Cerebellar nuclear complex (tissue), 1 donor: ENCODE measurements at places on chromosomes 16 and 17.

DNA sequence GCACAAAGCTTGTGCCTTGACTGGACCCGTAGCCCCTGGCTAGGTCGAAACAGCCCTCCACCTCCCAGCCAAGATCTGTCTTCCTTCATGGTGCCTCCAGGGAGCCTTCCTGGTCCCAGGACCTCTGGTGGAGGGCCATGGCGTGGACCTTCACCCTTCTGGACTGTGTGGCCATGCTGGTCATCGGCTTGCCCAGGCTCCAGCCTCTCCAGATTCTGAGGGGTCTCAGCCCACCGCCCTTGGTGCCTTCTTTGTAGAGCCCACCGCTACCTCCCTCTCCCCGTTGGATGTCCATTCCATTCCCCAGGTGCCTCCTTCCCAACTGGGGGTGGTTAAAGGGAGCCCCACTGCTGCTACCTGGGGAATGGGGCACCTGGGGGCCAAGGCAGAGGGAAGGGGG, 3.5 kb downstream of the CTRL start:
- DNase-seq = no peak

DNA sequence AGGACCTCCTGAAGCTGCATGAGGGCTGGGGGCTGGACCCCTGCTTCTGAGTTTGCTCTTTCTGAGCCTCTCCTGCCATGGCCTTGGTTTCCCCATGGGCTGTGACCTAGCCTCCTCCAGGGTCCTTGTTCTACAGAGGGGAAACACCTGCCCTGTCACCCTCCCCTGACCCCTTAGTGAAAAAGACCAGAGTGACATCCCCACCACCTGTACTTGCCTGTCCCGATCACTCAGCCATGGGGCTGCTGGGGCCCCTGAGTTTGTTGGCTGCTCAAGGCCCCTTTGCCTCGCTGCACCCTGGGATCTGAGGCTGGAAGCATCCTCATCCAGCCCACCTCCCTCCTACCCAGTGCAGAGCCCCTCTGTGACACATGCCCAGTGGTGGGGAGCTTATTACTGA, 800 bp downstream of the NOD2 start:
- DNase-seq = no peak

DNA sequence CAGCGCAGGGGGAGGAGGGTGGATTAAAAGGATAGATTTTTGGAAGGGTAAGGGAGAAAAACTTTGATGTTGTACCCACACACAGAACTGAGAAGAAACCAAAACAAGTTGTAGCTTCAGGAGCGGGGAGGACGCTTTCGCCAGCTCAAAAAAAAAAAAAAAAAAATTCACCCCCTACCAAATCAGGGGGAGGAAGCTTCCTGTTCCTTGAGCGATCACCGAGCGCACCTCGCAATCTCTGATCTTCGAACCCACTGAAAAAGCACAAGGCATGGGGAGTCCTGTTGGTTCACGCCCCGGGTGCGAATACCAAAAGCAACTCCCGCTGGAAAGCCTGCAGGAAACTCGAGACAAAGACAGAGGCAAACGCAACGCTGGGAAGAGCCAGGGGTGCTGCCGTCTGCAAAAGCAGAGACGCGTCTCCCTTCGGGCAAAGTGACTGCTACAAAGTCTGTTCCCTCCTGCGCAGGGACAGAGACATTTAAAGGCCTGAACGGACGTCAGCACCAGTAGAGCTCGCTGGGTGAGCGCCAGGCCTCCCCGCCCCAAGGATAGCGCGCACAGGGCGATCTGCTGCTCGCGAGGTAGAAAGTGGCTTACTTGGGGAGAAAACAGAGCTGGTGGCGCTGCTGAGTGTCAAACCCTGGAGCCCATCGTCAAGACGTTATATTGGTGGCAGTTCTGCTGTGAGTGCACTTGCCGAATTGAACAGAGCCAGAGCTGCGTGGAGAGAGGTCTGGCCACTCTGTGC, 190.4 kb downstream of the USP22 start:
- no peak for DNase-seq

- no peak for DNase-seq
These were observed 29.8 kb upstream of the DNAH17 start for GRCh38 chr17:78607038-78607437.

DNA sequence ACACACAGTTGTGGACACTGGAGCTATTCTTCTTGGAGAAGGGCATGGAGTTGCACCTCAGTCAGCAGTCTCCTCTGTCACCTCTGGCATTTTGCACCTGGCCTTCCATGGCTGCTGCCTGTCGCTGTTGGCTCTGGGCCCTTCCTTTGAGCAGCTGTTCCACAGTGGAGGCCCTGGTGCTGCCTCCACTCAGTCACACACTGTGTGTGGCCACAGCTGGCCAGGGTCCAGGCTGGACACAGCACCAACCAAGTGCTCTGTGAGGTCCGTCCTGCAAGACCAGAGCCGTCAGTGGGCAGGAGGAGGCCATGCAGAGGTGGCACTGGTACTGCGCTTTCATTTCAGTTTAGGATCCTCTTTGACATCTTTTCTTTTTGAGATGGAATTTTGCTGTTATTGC, 21.6 kb upstream of the MED9 start:
- DNase-seq = no peak

GRCh38 chr17:78400581-78401240, 22.3 kb downstream of the PGS1 start:
- DNase-seq = no peak

GRCh38 chr17:79942591-79943346, 92.9 kb downstream of the TBC1D16 start:
- no peak for DNase-seq

GRCh38 chr16:9906218-9906617, 276.0 kb downstream of the GRIN2A start:
- DNase-seq = no peak

DNA sequence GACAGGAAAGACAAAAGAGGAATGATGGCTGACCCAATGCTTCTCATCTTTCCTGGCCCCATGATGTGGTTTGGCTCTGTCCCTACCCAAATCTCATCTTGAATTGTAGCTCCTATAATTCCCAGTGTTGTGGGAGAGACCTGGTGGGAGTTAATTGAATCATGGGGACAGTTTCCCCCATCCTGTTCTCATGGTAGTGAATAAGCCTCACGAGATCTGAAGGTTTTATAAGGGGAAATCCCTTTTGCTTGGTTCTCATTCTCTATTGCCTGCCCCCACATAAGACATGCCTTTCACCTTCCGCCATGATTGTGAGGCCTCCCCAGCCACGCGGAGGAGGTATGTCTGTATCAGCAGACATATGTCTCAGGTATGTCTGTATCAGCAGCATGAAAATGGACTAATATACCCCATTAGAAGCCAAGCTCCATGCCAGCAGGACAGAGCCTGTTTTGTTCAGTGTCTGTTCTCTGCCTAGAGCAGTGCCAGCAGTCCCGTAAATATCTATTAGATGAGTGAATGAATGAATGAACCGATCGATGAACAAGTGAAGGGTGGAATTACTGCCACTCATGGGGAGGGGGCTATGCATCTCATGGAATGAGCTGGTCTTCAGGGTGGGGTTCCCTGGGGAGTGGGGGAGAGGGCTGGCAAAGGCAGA, 304.4 kb downstream of the SOX9 start:
- no peak for DNase-seq

DNA sequence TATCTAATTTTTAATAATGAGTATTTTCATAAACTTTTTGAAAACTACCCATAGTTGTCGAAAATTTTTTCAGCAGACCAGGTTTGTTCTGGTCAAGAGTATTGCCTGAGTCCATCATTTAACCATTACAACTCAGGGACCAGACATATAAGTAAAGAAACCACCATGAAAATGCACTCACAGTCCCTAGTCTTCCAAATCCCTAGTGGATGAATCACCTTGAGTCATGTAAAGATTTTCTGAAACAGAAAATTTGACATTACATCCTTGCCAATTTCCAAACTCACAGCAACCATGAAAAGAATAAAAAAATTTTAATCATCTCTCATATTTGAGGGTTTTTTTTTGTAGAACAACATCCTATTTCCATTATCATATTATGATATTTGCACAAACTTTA, 1337.5 kb upstream of the CDH8 start:
- DNase-seq = no peak

- no peak for DNase-seq
These were observed 16.5 kb downstream of the CRISPLD2 start for GRCh38 chr16:84836234-84836647.

DNA sequence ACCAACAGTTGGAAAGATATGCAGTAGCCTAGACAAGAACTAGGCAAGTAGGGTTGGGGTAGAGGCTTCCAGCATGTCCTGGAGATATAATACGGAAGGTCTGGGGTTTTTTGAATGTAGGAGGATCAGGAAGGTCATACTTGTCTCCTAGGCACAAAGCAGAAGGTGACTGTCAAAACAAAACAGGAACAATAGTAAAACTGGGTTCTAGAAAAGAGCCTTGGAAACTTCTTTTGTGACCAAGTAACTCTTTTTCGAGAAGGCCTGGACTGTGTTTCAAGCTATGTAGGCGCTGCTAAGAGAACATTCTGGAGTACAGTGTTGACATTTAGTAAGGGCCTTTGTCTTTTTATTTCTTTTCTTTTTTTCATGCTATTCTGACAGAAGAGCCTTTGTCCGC, 26.9 kb upstream of the TENT4B start:
- DNase-seq = no peak

DNA sequence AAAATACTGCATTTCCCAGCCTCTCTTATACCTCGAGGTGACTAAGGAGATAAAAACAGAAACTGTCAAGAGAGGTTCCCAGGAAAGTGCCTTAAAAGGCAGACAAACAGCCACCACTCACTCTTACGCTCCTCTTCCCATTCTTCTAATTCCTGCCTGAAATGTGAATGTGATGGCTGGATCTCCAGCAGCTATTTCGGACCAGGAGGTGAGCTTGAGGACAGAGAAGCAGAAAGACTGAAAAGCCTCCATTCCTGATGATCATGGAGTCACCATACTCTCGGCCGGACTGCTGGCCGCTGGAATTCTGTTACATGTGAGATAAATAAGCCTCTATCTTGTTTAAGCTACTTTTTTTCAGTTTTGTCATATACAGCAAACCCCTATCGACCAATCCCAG, 41.4 kb upstream of the ABR start:
- no peak for DNase-seq

DNA sequence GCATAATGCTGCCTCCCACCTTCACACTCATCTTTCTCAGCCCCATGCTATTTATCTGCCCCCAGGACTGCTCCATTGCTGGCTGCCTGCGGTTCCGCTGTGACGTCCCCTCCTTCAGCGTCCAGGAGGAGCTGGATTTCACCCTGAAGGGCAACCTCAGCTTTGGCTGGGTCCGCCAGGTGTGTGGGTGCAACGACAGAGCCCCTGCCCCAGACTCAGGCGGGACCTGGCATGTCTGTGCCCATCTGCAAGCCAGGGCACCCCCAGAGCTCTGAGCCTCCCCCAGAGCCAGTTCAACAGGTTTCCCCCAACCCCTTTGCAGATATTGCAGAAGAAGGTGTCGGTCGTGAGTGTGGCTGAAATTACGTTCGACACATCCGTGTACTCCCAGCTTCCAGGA, 12.9 kb upstream of the ITGAD start:
- DNase-seq = no peak
